OCI-LY7 (cell line): ENCODE measurements at places on chromosomes 3 and 15. TPM values are rescaled to one million over a fixed set of nuclear protein-coding genes. Genes with fewer than 3 reads are reported as not detected.
A peak's percentile ranks its signal among the peaks of the same experiment; 100 is the strongest.

GRCh38 chr3:156617145-156617544 lies 57.2 kb upstream of the TIPARP start:
- no peak for DNase-seq

- DNase-seq, result peak; percentile 70
Observed at GRCh38 chr3:48194446-48195071, 6.3 kb upstream of the CDC25A start.

DNA sequence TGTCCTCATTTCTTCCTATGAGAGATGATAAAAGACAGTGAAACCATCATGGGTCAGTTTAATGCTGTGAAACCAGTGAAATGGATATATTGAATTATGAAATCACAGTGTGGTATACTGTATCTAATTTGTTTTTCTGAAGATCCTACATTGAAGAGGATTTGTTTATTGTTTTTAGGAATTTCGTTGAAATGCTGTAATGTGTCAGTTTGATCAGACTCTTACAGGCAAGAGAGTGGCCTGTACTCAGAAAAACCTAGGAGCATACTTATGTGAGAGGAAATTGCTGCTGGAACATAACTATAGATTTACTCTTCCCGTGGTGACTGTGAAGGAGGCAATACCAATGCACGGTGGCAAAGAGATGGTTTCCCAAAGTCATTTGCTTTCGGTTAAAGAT lies 29.1 kb upstream of the ONECUT1 start:
- no peak for DNase-seq

DNA sequence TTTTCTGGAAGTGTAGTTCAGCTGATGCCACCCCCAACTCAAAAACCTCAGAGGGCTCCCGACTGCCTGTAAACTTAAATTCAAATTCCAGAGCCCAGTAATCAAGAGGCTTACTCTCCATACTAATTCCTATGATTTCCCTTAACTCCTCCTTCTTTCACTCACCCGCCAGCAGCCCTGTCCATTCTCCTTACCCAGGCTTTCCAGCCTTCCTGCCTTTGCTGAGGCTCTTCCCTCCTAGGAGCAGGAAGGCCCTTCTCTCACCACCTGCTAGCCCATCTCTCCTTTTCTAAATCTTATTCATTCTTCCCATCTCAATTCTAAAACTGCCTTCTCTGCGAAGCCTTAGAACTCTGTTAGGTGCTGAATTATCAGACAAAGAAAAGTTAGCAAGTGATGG lies 30.4 kb downstream of the RORA start:
- DNase-seq, result no peak

GRCh38 chr3:196406811-196407470 lies 25.3 kb downstream of the UBXN7 start:
- DNase-seq, result no peak

GRCh38 chr3:15681668-15682067 lies 80.1 kb downstream of the BTD start:
- no peak for DNase-seq

- DNase-seq, result no peak
Observed at GRCh38 chr15:60830479-60830878, 351.5 kb upstream of the ICE2 start.

DNA sequence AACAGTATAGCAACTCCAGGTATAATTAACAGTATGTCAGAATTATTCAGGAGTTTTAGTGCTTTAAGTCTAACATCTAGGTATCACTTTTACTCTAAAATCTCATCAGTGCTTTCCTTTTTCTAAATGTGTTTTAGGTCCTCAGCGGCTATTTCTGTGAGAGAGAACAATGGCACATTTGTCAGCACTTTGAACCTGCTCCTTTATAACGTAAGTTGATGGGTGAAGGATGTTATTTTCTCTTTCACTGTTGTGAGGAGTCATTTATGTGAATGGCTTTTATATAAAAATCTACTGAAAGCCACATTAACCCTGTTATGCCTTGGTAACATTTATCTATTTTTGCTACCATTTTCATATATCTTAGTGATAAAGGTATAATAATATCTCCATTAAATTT lies 22.8 kb downstream of the ZPLD1 start:
- no peak for DNase-seq

- DNase-seq, result peak; percentile 75
Observed at GRCh38 chr3:188060840-188061544, 93.0 kb upstream of the LPP start.

DNA sequence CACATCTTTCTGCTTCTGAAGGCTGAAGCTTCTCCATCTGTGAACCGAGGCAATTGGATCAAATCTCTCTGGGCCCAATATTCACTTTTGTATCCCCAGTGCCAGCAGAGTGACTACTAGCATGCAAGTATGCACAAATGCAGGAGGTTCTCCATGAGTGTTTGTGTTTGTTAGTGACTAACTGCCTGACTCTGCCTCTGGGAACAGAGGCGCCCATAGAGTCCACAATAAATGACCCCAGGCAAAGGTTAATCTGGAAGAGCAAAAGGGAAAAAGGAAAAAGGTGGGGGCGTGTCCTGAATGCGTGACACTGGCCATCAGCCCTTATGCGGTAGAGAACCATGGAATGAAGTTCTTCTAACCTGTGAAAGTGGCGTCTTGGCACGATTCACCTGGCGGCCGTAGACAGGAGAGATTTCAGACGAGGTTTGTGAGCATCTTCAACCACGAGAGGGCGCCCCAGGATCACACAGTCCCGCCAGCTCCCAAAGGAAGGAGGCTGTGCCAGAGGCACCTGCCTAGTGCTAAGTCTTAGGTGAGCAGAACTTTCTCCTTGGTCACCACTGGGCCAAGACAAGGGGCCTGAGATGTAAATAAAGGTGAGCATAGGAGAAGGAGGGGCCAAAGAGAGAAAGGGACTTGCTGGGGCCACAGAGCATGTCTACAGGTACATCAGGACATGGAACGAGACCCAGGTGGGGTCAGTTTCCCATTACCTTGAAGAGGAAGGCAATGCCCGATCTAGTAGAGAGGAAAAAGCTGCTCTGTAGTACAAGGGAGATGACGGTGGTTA lies 44.2 kb downstream of the RBPMS2 start:
- DNase-seq, result peak; percentile 86

GRCh38 chr3:172094621-172095557 lies 55.5 kb downstream of the FNDC3B start:
- DNase-seq, result no peak

DNA sequence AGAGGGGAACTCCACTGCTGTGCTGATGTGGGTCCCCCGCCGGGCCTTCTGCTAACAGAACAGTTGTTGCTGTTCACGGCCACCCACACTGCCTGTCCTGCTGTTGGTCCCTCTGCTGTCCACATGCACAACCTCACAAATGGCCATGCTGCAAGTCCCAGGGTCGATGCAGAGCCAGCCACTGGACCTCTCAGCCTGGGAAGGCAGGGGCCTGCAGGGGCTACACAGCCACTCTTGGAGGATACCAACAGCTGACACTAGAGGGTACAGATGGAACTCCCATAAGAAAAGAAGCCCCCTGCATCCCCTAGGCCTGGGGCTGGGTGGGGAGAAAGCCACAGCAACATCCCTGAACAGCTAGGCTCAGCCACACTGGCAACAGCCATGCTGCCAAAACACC lies 104.4 kb upstream of the IQSEC1 start:
- no peak for DNase-seq

DNA sequence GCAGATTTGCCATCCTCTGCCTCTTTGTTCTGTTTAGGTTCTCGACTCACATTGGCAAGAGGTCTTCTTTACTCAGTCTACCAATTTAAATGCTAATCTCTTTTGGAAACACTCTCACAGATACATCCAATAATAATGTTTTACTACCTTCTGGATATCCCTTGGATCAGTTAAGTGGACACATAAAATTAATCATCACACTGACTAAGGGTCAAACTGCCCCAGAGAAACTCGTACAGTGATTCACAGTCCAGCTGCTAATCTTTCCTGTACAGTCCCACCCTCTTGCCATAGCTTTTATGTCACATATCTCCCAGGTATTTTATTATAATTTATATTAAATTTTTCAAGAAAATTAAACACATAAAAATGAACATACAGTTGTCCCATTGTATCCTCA lies 360.8 kb upstream of the RGMA start:
- DNase-seq, result no peak

DNA sequence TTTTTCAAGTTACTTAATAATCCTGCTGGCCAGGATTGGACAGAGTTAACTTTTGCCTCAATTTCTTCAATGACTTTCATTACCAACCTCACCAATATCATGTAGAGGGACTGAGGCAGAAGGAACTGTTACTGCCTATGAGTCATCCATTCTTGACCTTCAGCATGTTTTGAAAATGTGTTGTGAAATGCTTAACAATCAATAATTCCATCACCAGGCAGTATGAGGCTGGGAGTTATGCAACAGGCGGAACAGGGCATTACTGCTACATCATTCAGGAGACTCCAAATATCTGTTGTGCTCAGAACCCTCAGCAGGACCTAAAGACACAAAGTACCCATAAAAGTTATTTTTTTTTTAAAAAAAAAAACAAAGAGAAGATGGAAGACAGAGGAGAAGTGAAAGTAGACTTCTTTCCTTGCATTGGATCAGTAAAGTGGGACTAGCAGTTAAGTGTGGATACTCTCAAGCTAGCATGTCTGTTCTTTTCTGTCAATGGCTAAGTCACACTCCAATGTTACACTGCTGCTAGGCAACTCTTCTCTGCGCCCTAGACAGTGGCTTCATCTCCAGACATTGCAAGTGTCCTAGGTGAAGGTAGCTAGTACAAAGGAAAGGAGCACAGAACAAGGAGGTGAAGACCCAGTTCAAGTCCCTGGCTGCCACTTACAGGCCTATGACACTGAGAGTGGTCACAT lies 184.9 kb upstream of the LPP start:
- no peak for DNase-seq

DNA sequence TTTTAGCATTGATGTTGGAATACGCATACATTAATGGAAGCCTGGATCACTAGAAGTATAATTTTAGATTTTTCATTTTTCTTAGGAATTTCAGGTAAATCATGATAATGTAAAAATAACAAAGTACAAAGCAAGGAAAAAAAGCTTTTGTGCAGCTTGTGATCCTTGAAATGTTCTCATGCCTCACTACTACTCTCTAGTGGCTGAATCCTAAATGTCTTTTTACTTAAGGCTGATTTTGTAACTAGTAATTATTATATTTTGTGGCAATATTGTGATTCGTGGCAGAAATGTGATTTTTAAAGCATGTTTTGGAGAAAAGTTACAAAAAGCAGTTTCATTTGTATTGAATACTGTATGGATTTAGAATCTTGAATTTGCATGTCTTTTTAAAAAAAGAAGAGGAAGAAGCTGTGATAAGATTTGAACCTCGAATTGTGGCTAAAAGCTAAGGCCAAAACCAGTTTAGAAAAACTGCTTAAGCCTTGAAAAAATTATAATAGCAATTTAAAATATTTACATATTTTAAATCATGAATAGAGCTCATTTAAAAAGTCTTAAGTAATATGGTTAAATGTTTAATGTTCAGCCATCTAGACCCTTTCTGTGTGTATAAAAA lies 39.0 kb downstream of the U2SURP start:
- DNase-seq, result peak; percentile 35

DNA sequence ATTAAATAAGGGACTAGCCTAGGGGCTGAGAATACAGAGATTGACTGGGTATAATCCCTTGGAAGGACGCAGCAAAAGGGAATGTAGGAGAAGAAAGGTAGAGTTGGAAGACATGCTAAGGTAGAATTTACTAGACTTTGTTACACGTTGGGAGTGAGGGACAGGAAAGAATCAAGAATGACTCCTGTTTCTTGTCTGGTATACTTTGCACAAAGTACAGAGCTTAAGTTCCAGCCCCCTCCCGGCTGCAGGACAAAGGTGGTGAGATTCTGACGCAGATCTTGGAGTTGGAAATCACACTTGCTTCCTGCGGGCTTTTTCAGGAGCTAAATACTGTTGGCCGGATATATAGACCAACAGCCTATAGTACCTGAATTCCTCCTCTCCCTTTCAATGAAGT lies 895 bp downstream of the HYKK start:
- DNase-seq, result no peak

DNA sequence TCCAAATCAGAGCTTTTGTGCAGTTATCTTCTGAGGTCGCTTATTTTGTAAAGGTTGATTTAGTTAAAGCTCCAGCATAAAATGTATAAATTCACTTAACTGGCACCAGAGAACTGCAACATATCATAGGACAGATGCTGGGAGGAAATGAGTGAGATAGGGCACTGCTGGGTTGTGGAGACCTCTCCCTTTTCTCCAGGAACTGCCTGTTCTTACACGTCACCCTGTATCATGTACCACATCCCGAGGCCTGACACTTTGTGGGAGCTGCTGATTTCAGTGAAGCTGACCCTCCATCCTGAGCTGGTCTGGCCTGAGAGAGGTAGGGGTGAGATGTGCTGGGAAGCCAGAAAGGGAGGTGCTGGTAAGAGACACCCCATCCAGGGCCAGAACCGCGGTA lies 213.8 kb upstream of the FEZF2 start:
- DNase-seq, result no peak

- DNase-seq, result peak; percentile 90
Observed at GRCh38 chr15:84654689-84655453, 788 bp upstream of the WDR73 start.

DNA sequence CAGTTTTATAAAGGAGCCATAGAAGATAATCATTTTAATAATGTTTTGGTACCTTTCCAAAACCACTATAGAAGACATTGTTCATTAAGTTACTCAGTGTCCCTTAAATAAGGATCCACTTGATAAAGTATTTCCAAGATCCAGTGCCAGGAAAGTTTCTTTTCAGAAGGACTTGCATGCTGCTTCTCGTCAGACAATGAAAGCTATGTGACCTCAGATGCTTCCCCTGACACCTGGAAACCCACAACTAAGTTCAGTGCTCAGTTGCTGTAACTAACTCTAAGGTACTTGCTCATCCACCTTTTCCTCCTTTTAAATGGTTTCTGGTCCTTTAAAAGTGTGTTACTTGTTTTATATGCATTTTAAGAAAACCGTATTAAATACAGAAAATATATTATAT lies 7.3 kb downstream of the SSR3 start:
- DNase-seq, result no peak

DNA sequence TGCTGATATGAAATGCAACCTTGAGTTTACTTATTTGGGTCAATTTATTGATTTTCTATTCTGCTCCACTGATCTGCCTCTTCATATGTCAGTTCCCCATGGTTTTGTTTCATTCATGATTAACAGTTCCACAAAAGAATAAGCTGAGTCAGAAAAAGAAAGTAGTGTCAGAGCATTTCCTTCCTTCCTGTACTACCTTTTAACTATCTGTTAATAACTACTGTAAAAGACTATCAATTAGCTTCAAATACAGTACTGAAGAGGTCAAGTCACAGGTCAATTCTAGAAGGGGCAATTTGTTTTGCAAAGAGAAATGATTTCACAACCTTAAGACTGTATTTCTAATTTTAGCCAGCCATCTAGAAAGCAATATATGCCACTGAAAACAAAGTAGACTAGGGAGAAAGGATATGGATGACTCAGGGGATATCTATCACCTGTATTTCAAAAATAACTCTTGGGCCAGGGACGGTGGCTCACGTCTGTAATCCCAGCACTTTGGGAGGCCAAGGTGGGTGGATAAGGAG lies 129.5 kb downstream of the TFDP2 start:
- DNase-seq, result no peak

GRCh38 chr3:53941184-53941583 lies 49.5 kb upstream of the SELENOK start:
- DNase-seq, result no peak

Gene C3orf85
- total RNA-seq, result not detected in 2 replicates

Gene HRH1
- total RNA-seq, result not detected in 2 replicates

Gene SLC28A1
- total RNA-seq, result not detected in 2 replicates

Gene ZNF502
- total RNA-seq, result not detected in 2 replicates

Gene SLC22A14
- not detected in 2 replicates for total RNA-seq

Gene LRTM1
- not detected in 2 replicates for total RNA-seq

Gene TARS3
- total RNA-seq, result 11.0 and 11.4 TPM in 2 replicates

Gene PLXND1
- total RNA-seq, result 4.7 and 5.3 TPM in 2 replicates

Gene CELSR3
- total RNA-seq, result 8.4 and 9.1 TPM in 2 replicates

Gene TMEM45A
- 0.10 and 0.20 TPM in 2 replicates for total RNA-seq
